ENCODE measurements at places on chromosomes 5 and 9.

- no peak for DNase-seq
Measured at GRCh38 chr5:154084062-154084639, 45.4 kb downstream of the MFAP3 start.

DNA sequence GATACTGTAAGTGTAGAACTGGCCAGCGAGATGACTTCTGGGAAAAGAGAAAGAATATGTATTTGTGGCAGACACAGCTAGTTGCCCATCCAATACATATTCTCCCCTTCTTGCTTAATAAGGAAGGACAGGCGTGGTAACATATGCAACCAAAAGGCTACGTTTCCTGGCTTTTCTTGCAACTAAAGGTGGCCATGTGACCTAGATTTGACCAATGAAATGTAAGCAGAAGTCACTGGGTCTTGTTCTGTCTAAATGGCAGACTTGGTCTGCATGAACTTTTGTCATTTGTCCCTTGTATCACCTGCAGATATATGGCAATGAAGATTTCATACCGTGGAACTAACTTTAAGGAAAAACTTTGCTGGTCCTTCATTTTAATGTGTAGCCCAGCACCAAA is 183.8 kb downstream of the CDH12 start:
- DNase-seq = no peak

- no peak for DNase-seq
Measured at GRCh38 chr5:174736331-174736721, 11.9 kb downstream of the MSX2 start.

DNA sequence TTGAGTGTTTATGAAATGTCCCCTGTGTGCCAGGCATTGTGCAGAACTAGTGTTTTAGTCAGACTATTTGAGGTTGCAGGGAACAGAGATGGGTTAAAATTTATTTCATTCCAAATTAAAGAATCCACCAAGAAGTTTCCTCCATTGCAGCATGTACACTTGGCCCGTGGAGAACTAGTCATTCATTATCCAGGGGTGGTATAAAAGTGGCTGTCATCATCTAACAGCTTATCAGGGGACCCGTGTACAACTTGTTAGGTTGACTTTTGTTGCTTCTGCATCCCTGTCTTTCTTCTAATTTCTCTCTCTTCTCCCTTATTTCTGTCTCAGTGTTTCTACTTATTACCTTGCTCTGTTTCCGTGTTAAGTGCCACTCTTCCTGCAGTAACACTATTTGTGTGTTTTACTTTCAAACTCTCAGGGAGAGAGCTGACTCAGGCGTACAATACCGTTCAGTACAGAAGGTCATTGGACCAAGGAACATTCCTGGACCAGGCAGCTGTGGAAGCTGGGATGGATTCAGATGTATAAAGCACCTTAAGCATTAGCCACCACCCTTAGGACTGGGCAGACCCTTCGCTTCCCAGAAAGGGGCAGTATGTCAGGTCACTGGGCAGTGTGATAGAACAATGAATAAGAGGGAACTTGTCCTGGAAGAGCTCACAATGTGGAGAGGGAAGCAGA is 36.1 kb downstream of the MAP3K1 start:
- no peak for DNase-seq

DNA sequence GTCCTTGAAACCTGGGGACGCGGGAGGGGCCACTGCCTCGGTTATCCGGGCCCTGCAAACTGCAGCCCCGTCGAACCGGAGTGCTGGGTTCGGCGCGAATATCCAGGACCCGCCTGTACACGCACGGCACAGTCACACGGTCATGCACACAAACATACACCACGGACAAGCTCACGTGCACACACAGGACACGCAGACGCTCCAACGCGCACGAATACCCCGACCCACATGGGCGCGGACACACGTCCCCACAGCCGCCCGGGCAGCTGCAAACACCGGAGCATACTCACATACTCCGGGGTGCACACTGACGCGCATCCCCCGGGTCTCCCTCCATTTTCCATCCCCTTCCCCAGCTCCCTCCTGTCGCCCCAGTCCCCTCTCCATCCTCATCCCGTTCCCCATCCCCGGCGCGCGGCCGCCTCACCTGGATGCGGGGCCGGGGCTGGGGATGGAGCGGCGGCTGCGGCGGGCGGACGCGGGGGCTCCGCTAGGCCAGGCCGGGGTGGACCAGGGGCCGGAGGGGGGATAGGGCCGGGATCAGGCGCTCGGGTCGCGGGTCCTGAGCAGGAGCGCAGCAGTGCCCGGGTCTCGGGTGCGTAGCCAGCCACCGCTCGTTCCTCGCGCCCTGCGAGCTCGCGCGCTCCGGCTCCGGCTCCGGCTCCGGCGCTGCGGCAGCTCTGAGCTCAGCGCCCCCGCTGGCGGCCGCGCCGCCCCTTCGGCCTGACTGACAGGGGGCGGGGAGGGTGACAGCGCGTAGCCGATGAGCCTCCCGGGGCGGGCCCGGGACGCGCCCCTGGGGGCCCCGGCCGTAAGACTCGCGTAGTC is at the start of the genes EIF4E1B and SNCB:
TSS of gene EIF4E1B (plus strand) at position 823 of the 828 bp plus-strand sequence. CDS start 12,113 bp downstream, outside the sequence.
TSS of gene SNCB (minus strand) at position 682 of the 828 bp plus-strand sequence. CDS start 880 bp downstream, outside the sequence.
- DNase-seq = no peak

DNA sequence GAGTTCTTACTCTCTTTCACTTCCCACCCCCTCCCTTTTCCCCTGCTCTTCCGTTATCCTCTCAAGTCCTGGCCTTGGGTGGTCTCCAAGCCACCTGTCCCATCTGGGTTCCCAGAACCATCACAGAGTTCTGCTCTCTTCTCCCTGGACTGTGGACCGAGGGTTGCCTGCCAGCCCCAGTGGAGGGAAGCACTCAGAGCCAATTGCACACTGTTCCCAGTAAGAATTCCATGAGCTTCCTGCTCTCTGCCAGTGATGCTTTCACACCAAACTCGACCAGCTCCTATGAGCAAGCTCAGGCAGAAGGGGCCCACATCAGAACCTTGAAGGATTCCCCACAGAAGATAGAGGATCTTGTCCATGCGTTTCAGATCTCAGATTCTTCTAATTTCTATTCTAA is 20.1 kb upstream of the AFAP1L1 start:
- DNase-seq = no peak

GRCh38 chr5:140554454-140554853 is 2.8 kb downstream of the SRA1 start:
- DNase-seq = no peak

DNA sequence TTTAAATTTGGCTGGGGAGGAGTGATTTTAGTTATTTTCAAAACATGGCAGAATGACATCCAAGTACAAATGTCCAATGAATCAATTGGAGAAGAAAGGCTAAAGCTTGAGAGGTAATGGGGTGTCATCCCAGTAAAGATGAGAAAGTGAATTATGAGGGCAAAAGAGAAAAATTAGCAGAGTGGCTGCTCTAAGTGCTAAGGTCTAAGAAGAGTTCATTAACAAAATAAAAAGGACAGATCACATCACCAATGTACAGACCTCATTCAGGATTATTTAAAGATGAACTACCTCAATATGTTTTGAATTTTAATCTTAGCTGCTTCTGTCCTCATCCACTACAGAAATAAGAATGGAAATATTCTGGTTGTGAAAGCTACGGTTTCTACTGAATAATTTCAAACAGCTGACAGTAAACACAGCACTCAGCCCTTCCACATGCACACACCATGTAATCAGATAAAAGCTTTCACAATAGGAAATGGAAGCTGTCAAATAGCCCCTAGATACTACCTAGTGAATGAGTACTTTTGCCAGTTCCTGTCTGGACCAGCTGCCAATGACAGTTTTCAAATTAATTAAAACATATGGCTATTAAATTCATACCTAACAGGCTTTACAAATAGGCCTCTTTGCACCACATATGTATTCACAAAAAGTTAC is 171.5 kb downstream of the SSBP2 start:
- no peak for DNase-seq

DNA sequence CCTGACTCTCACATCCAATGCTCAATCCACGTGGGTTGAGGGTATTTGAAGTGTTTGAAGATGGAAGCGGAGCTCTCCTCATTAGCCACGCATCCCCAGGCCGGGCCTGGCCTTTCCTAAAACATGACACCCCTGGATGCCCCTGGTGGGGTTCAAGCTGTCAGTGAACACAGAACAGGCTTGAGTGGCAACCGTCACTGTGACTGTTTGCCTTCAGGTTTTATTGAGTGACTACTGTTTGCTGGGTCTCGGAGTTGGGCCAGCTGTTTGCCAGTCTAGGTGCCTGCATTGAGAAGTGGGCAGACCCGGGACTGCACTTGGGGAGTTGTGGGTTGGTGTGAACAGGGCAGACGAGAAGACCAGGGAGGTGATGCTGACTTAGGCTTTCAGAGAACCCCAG is 7.8 kb upstream of the OLFM1 start:
- no peak for DNase-seq

DNA sequence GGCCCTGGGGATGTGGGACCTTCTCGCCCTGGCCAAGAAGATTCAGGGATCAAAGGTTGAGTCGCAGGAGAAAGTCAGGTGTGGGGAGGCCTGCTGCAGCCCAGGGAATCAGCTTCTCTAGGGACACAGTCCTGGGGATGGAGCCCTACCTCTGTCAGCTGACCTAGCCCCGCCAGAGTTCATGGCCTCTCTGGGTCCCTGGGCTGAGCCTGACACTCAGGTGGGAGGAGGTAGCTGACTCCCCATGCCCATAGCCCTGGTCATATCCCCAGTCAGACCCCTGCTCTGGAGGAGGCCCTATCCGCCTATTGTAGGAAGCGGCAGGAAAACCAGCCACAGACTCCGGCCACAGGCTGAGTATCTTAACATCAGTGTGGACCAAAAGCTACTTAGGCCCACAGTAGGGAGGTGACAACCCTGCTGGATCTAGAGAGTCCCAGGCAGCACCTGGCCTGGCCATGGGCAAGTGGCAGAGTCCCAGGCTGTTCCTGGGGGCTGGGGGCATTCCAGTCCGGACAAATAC is 15.0 kb upstream of the MRNIP start:
- DNase-seq = no peak

DNA sequence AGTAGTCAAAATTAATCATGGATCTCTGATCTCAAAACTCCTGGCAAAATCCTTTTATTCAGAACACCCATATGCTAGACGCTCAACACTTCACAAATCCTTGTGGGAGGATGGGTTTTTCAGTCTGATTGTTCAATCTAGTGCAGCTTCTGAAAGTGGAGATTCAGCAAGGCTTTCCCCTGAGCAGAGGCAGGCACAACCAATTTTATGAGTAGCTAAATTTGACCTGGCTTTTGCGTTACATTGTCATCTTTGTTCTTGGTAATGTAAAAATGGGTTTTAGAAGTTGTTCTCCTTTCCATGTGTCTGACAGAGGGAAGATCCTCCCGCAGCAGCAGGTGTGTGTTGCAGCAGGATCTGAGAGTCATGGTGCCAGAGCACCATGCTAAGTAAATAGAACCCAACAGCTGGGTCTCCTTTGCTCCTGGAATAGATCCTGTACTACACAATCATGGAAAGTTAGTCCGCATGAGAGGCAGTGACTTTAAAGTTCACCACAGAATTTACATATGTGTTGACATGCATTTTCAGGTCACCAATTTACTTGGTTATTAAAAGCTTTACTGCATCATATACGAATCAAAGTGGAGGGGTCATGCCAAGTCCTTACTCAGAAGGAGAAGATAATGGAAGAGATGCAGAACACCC is 70.1 kb upstream of the MEF2C start:
- DNase-seq = no peak

DNA sequence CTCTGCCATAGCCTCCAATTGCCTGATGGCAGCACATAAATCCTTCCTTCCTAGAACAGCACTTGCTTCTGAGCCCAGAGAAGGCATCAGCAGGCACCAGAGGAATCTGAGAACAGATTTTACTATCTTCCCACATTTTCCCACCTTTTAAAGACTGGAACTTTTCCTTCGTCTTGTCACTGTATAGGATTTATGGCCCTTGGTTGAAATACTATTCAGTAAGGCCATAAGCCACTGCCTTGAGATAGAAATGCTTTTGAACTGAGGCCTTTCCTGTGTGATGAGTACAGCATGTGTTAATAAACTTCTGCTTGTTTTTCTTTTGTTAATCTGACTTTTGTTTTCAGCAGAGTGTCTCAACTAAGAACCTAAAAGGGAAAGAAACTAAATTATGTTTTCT is 84.3 kb downstream of the MRPS27 start:
- DNase-seq = no peak

DNA sequence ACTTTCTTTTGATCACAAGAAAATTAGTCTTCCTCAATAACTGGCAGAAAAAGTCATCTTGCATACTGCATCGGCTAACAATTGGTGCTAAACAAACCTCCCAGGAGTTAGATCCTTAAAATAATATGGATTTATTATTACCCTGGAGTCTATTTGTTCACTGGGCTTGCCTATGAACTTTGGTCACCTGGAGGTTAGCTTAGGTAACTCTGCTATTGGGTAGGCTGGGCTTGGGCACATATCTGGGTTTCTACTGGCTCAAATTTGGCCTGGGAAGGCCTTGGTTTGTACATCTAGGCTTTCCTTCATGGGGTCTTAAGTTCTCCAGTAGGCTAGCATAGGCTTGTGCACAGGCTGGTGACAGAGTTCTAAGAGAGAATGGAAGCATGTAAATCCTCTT is 279.9 kb downstream of the RASEF start:
- DNase-seq = no peak

DNA sequence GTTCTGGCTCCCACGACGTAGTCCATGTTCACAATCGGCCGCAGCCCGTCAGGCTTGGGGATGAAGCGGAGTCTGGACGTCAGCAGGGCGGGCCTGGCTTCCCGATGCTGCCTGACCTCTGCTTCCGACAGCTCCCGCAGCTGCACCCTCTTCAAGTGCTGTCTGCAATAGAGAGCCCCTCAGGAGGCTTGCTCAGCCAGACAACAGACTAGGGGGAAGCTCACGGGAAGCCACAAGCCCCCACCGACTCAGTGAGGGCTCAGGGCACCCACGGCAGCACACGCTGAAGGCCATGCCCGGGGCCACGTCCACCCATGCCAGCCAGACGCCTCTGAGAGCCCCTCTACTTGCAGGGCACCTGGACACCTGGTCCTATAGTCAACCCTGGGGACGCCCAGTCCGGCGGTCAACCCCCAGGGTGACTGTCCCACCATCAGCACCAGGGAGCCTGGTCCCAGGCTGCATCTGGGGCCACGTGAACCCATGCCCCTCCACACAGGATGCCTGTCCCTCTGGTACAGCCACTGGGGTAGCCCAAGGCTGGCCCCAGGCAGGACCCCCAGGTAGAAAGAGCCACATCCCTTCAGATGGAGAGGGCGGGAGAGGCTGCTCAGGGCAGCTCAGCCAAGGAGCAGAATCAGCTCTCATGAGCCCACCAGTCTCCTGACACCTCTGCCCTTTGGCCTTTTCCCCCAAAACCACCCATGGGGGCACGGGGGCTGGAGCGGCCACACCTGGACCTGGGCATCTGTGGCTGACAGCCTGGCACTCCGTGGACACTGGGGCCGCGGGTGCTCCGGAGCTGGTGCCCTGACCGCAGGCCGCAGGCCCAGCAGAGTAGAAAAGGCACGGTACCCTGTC is 14.5 kb downstream of the TERT start:
- no peak for DNase-seq

- peak; percentile 37 for DNase-seq
Measured at GRCh38 chr5:116970318-116970717, 395.7 kb upstream of the SEMA6A start.

GRCh38 chr9:75087289-75087823 is 599 bp downstream of the NMRK1 start:
- DNase-seq = peak; percentile 8

DNA sequence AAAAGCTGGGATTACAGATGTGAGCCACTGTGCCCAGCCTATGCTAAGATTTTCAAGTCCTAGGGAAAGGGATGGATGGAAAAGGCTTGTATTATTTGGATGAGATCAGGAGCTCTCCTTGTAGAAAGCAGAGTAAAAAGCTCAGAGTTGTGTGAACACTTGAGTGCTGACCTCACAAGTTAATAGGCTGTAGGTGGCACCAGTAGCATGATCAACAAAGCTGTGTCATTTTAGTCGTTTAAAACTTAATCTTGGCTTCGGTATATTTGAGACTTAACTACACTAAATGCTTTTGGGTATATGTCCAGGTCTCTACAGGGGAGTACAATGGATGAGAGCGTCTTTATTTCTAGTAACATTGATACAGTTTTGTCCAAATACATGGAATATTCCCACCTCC is 264.2 kb downstream of the TMEM38B start:
- DNase-seq = no peak

Data from DMS79 treated with DMSO at 0.1 percent for 48 hours (cell line).